ENCODE measurements at places on chromosomes 5 and 9. TPM values are rescaled to one million over a fixed set of nuclear protein-coding genes. Genes with fewer than 3 reads are reported as not detected.

Gene CATSPER3
- polyA plus RNA-seq, result 1.8 TPM

Gene APBA1
- 0.42 TPM for polyA plus RNA-seq

Gene CDK5RAP2
- polyA plus RNA-seq, result 40.9 TPM

Gene LHX3
- polyA plus RNA-seq, result not detected

Gene RELL2
- polyA plus RNA-seq, result 1.5 TPM

Gene IL9
- not detected for polyA plus RNA-seq

Gene CD180
- 0.06 TPM for polyA plus RNA-seq

Gene ASPN
- 1.2 TPM for polyA plus RNA-seq

Gene ESM1
- polyA plus RNA-seq, result 0.13 TPM

Gene IL5
- not detected for polyA plus RNA-seq

GRCh38 chr9:114198249-114199040, 43.1 kb downstream of the COL27A1 start:
- no peak for DNase-seq

DNA sequence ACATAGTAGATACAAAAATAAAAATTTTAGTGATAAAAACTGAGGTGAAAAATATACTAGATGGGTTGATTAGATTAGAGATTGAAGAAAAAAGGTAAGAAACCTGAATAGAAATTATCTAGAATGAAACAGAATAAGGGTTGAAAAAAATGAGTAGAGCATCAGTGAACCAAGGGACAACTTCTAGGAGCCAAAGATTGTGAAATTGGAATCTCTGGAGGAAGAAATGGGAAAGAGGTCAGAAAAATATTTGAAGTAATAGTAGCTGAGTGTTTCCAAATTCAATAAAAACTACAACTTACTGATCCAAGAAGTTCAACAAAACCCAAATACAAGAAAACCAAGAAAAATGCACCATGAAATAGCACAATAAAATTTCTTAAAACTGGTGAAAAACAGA, 116.6 kb upstream of the STARD4 start:
- no peak for DNase-seq

GRCh38 chr5:101942321-101942882, 353.7 kb downstream of the SLCO4C1 start:
- no peak for DNase-seq

DNA sequence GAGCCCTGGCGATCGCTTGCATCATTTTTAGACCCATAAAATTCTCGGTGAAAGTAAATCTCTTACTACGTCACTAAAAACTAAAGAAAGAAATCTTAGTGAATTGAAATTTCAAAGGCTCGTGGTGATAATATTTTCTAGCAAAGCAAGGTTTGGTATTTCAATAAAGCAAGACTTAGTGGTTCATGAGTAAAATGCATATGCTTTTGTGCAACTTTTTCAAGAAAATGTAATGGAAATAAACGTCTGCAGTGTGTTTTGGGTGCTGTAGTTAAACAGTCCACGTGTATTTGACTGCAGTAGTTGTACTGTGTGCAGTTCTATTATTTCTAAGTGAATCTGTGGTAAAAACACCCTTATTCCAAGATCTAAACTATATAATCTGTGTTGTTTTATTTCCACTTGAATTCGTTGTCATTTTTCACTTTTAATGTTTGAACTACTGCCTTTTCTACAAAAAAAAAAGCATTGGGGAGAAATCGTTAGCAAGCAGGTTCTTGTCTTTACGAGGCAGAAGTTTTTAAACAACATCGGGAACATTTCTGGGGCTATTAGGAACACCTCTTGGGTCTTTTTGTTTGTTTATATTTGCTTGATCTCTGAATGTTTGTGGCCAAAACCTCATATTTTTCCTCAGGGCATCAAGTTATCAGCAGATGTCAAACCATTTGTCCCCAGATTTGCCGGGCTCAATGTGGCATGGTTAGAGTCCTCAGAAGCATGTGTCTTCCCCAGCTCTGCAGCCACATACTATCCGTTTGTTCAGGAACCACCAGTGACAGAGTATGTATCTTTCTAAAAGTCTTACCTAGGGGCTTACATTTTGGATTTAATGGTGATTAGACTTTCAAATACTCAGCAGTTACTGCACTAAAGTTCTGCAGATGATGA, 960 bp downstream of the SECISBP2 start:
- DNase-seq, result no peak

DNA sequence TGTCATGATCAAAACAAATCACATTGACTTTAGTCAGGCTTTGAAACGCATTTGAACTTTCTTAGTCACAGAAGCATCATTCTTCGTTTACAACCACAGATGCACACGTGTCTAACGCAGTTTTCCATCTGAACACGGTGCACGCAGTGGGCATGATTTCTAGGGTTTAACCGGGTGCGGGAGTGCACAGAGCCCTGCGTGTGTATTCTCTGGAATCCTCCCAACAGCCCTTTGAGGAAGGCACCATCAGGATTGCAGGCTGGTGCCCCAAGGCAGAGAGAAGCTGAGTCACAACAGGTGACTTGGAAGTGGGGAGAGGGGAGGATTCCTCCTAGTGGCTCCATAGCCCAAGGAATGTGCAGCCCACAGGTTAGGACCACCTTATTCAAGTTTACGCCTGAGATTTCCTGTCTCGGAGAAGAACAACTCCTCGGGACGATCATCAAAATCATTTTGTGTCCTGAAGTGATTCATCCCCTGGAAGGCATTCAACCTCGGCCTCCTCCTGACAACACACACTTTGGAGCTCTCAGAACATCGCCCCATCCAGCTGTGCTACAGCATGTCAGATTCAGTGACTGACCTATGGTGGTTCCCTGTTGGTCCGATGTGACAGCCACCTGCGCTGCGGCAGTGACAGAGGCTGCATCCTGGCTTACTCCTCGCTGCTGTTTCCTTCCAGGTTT, 13.1 kb downstream of the ROPN1L start:
- peak; percentile 34 for DNase-seq

GRCh38 chr9:97470076-97470475, 31.4 kb upstream of the TMOD1 start:
- DNase-seq, result no peak

- DNase-seq, result no peak
Observed at GRCh38 chr9:86966852-86967511, 19.7 kb upstream of the GAS1 start.

GRCh38 chr5:123855609-123856008, 343.6 kb downstream of the CSNK1G3 start:
- DNase-seq, result no peak

DNA sequence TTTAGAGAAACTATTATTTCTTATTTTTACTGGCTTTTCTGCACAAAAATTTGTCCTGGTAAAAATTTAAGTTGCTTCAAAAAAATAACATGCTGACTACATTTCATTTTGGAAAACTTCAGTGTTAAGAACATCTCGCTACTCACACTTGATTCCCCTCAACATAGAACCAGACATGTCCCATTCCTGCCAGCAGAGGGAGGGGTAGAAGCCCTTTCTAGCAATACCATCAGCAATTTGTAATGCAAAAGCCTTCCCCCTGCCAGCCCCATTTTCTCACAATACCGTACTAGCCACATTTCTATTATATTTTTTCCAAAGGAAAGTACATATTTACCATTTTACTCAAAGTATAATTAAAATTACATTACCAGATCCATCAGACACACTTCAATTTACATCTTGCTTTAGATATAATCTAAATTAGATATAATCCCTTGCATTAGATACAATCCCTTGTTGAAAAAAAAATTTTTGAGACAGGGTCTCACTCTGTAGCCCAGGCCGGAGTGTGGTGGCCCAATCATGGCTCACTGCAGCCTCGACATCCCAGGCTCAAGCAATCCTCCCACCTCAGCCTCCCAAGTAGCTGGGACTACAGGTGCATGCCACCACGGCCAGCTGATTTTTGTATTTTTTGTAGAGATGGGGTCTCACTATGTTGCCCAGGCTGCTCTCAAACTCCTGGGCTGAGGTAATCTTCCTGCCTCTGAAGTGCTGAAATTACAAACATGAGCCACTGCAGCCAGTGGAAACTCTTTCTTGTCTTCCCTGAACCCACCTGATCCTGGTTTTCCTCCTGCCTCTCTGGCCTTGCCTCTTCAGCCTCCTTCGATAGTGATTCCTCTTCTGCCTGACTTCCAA, 39.6 kb upstream of the IDNK start:
- DNase-seq, result no peak

GRCh38 chr5:72459089-72459661, 48.0 kb downstream of the ZNF366 start:
- no peak for DNase-seq

- DNase-seq, result no peak
Observed at GRCh38 chr5:66406761-66407336, 189.3 kb upstream of the MAST4 start.

DNA sequence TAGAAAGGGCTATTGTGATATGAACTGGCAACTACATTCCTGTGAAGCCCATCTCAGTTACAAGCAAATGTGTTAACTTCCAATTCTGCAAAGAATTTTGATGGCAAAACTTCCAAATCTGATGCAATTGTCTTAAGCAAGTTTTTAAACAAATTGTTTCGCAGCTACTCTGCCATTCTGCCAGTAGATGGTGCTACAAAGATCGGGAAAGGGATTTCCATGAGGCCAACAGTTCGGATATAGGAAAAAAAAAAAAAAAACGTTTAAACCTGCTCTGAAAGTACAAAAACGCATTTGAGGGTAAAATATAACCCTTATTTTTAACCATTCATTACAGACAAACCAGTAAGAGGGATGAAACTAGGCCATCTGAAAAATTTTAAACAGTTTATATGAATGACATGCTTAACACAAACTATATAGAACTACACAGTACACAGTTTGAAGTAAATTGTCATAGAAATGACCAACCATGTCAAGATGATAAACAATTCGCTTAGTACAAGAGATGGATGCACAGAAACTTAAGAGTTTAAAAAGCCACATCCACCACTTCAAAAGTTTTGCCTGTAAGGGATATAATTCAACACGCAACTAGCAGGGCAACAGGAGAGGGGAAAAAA, 2.2 kb downstream of the HNRNPA0 start:
- no peak for DNase-seq

- no peak for DNase-seq
Observed at GRCh38 chr9:92650839-92651621, 18.9 kb downstream of the IPPK start.

GRCh38 chr9:87607859-87608258, 110.2 kb downstream of the DAPK1 start:
- DNase-seq, result no peak

- DNase-seq, result no peak
Observed at GRCh38 chr9:7011395-7012067, 253.8 kb downstream of the KDM4C start.

DNA sequence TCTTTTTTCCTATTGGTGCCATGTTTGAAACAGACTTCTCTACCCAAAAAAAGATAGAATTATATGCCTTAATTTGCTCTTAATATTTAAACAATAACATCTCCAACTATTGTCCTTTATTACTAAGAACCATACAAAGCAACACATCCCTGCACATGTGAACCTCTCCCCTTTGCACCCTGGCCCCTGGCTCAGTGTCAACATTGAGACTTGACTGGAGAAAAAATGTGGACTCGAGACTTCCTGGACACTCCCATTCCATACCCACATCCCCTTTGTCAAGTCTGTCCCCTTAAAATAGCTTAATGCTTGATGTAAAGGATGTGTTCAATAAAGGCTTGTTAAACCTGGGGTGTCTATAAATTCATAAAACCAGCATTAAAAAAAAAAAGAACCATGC, 53.2 kb downstream of the TTC39B start:
- no peak for DNase-seq

GRCh38 chr5:111076091-111076490, 4.6 kb downstream of the TSLP start:
- DNase-seq, result no peak

GRCh38 chr9:114382699-114383520, 4.9 kb downstream of the AKNA start:
- peak; percentile 52 for DNase-seq

DNA sequence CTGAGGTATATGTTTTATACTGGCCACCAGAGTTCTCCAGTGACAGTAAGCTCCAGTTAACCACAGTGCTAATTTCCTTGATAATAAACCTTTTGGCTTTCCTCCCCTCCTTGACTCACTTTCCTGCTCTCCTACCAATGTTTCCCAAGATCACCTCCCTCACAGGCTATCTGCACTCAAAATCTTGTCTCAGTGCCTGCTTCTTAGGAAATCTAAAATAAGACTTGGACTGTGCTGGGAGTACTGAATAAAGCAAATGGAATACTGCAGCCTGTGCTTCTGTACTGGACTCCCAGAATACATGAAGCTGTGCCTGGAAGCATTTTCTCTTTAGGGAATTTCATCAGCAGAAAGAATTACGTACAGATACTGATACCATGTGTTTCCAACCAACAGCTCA, 1.7 kb upstream of the DCP2 start:
- DNase-seq, result no peak

DNA sequence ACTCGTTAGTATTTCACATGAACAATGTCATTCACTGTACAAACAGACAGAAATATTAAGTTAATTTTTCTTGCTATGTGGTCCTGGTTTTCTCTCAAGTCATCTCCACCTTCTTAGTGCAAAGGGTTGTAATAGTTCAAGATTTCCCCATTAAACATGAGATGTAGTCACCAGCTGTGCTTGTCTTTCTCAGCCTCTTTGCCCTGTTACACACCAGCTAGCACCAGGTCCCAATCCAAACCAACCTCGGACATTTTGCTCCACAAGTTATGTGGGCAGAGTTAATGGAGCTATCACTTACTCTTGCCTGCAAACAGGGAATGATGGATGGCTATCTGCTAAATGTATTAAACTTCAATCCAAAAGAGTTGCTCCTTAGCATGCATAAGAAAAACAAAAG, 328.1 kb downstream of the TLE1 start:
- no peak for DNase-seq

GRCh38 chr5:172104801-172105701, 83.0 kb downstream of the STK10 start:
- no peak for DNase-seq

DNA sequence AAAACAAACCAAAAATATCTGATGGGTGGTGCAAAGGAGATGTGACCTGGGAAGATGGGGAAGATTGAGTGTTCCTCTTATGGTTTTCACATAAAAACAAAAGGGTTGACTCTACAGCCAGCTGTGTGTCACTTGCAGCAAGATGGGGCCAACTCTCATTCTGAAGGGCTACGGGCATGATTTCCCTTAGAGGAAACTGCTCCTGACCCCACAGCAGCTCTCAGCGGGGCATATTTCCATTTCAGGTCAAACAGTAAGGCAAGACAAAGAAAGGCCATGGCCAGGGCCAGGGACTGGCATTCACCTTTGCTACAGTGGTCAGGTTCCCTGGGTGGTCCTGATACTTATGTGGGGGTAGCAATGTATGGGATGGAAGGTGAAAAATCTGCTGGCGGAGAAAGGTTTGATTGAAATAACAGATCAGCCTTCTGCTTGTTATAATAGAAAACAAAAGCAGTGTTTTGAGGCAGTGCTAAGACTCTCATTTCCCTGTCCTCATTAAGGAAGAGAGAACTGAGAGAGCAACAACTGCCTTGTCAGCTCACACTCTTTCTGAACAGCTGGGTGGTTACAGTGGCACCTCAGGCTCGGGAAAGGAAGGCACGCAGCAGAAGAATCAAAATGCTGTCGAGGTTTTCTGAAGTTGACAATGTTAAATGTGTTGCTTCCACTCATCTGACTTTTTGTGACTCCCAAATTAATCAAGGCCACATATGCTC, 120.7 kb upstream of the PCA3 start:
- DNase-seq, result no peak

- no peak for DNase-seq
Observed at GRCh38 chr5:59583810-59584562, 309.5 kb downstream of the PDE4D start.

DNA sequence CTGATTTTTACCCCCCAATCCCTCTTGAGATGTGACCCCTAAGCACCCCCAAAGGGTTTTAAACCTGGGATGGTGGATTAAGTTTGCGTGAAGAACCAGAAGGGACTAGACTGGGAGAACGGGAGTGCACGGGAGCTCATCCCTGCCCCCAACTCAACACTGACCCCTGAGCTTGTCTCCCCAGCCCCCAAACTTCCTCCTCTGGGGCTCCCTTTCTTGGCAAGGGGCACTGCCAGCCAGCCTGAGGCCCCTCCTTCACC, 5.0 kb upstream of the SET start:
- no peak for DNase-seq

Measured in psoas muscle (tissue), 8 donors.